ENCODE measurements at places on chromosomes 5 and 9.

- no peak for DNase-seq
Observed at GRCh38 chr9:33239921-33240320, at the start of gene SPINK4. TSS of gene SPINK4 (plus strand) at chr9:33240167. CDS start at chr9:33240209, 42 bp downstream.

GRCh38 chr9:72779614-72780013 lies 173.2 kb downstream of the ALDH1A1 start:
- no peak for DNase-seq

GRCh38 chr9:33436445-33436844 lies 10.9 kb downstream of the AQP3 start:
- no peak for DNase-seq

DNA sequence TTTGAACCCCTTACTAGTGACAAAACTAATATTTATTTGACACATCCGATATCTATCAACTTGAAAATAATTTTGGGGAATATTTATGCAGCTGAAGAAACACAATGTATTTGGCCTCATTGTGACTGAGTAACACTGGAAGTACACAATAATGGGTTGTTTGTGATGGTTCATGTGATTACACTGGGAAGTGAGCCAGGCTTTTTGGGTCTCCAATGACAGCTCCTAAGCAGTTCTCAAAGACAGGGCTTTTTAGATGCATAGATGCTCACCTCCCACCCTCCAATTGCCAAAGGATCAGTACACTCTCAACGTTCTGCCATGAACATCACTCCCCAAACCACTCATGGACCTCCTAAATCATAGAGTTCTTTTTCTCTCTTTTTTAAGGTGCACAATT lies 170.0 kb downstream of the SLC24A2 start:
- DNase-seq = no peak

GRCh38 chr9:137278061-137278701 lies 655 bp downstream of the TOR4A start:
- peak; percentile 45 for DNase-seq
